ENCODE measurements at places on chromosomes 2 and 18. TPM values are rescaled to one million over a fixed set of nuclear protein-coding genes. Genes with fewer than 3 reads are reported as not detected.

Gene HOXD10
- polyA plus RNA-seq: not detected

Gene HOXD9
- polyA plus RNA-seq: not detected

Gene MTX2
- 128 TPM for polyA plus RNA-seq

Gene AQP12A
- not detected for polyA plus RNA-seq

Gene NPHP1
- not detected for polyA plus RNA-seq

Data from K562 (cell line).